ENCODE measurements at places on chromosomes 2 and 18. TPM values are rescaled to one million over a fixed set of nuclear protein-coding genes. Genes with fewer than 3 reads are reported as not detected.

GRCh38 chr2:203177361-203177760 is 61.5 kb upstream of the CYP20A1 start:
- DNase-seq = no peak
- no peak overlapping the region for H3K4me3 ChIP-seq
- no peaks in the 10 kb centered on the region for H3K36me3 ChIP-seq

- no peak overlapping the region for H3K27ac ChIP-seq
- H3K4me3 ChIP-seq = no peak overlapping the region
- H3K36me3 ChIP-seq = no peaks in the 10 kb centered on the region
Measured at GRCh38 chr2:19648583-19648982, 253.2 kb downstream of the TTC32 start.

DNA sequence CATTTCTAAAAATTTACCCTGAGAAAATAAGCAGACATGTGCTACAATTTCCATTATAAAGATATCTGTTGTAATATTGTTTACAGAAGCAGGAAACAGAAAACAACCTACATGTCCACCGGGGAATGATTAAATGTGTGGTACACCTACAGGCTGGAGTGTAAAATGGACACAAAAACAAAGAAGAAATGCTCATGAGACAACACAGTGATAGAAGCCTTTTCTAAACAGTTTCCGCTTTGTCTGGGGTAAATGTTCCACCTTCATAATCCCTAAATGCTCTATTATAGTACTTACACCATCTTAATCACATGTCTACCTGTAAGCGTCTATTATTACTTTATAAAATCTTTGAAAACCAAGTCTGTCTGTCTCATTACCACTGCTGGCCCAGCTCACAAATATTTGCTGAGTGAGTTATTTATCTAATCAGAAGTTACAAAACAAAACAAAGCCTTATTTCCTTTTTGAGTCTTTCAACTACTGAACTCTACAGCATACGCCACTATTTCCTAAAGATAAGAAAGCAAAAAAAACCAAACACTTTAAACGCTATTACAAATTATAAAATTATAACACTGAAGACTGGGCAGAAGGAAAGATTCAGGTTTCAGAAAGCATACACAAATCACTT is 95.3 kb downstream of the PIGN start:
- no peak for DNase-seq
- no peaks in the 10 kb centered on the region for H3K36me3 ChIP-seq
- H3K27ac ChIP-seq = no peak overlapping the region
- H3K4me1 ChIP-seq = no peaks in the 10 kb centered on the region

- no peak overlapping the region for H3K27ac ChIP-seq
- peaks cover 15% of the 10 kb centered on the region for H3K4me1 ChIP-seq
- no peaks in the 10 kb centered on the region for H3K27me3 ChIP-seq
- DNase-seq = peak; percentile 86
Measured at GRCh38 chr18:49898421-49898820, 85.1 kb upstream of the ACAA2 start.

DNA sequence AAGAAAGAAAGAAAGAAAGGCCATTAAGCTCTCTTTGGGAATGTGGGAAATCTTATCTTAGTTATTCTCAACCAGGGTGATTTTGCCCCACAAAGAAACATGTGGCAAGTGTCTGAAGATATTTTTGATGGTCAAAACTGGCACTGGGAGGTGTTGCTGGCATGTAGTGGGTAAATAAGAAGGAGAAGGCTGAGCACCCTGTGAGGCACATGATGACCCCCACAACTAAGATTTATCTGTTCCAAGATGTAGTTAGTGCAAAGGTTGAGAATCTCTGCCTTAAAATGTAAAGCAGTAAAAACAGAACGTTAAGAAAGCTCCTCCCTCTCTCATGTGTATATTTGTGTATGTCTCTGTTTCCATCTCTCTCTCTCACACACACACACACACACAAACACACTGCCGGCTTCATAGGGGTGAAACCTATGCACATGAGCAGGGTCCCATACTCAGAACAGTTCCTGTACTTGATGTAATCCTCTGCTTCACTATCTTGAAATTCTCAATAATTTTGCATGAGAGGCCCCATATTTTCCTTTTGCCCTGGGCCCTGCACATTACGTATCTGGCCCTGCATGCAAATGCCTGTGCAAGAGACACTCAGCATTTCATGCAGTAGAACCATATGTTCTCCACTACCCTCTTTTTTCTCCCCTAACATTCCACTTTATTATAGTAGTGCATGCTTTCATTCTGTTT is 94.3 kb downstream of the MREG start:
- no peaks in the 10 kb centered on the region for H3K27me3 ChIP-seq
- no peak for DNase-seq
- no peaks in the 10 kb centered on the region for H3K4me1 ChIP-seq
- H3K36me3 ChIP-seq = no peaks in the 10 kb centered on the region
- H3K4me3 ChIP-seq = no peak overlapping the region
- H3K27ac ChIP-seq = no peak overlapping the region

- H3K4me1 ChIP-seq = no peaks in the 10 kb centered on the region
- H3K4me3 ChIP-seq = no peak overlapping the region
- H3K36me3 ChIP-seq = no peaks in the 10 kb centered on the region
- H3K27ac ChIP-seq = no peak overlapping the region
Measured at GRCh38 chr18:23871410-23871809, 143.1 kb upstream of the TTC39C start.

- no peak overlapping the region for H3K27ac ChIP-seq
- H3K4me3 ChIP-seq = no peak overlapping the region
- DNase-seq = no peak
- no peaks in the 10 kb centered on the region for H3K4me1 ChIP-seq
Measured at GRCh38 chr18:31487246-31488015, 10.5 kb upstream of the DSG2 start.

DNA sequence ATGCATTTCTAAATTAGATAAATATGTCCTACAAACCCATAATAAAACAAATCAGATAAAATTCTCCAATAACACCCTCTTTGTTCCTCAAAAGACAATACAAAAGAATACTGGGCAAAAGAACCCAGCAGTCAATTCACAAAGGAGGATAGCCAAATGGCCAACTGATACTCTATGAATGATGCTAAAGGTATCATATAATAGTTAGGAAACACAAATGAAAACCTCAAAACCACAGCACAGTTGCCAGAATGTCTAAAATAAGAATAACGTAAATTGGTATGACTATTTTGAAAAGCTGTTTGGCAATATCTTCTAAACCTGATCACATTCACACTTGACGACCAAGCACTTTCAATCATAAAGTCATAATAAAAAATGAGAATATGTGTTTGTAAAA is 315.4 kb downstream of the CDH7 start:
- DNase-seq = no peak
- no peaks in the 10 kb centered on the region for H3K36me3 ChIP-seq
- no peak overlapping the region for H3K27ac ChIP-seq
- no peaks in the 10 kb centered on the region for H3K27me3 ChIP-seq
- H3K4me1 ChIP-seq = no peaks in the 10 kb centered on the region

DNA sequence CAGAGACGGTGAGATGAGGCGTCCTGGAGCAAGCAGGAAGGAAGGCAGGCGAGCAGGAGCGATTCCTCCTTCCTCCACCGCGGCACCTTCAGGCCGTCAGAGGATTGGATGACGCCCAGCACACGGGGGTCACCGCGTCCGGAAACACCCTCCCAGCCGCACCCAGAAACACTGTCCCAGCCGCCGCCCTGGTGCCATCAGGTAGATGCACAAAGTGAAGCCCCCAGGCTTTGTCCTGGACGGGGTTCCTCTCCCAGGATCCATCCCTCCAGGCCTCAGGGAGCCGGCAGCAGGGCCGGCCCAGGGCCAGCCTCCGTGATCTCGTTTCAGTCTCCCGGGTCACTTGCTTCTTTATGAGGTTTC is 31.5 kb downstream of the RTP5 start:
- H3K27me3 ChIP-seq = peaks cover 21% of the 10 kb centered on the region
- no peak for DNase-seq
- peaks cover 16% of the 10 kb centered on the region for H3K4me1 ChIP-seq
- H3K4me3 ChIP-seq = no peak overlapping the region

The LYG1 gene
- 0.53 TPM for total RNA-seq

GRCh38 chr2:229372207-229372606 is 101.1 kb upstream of the PID1 start:
- no peak overlapping the region for H3K27ac ChIP-seq
- no peak overlapping the region for H3K4me3 ChIP-seq
- H3K27me3 ChIP-seq = no peaks in the 10 kb centered on the region
- H3K36me3 ChIP-seq = peaks cover 3% of the 10 kb centered on the region
- H3K4me1 ChIP-seq = no peaks in the 10 kb centered on the region
- DNase-seq = no peak

DNA sequence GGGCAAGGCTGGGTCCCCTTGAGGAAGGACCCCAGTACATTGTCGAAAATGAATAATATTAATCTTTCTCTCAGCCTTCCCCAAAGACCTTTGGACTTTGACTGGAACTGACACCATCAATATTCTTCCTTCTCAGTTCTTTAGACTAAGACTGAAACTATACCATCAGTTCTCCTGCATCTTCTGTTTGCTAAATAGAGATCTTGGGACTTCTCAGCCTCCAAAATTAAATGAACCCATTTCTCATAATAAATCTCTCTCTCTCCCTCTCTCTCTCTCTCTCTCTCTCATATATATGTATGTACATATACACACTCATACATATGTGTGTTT is 39.7 kb upstream of the VRK2 start:
- H3K27me3 ChIP-seq = no peaks in the 10 kb centered on the region
- no peak for DNase-seq
- H3K4me1 ChIP-seq = no peaks in the 10 kb centered on the region
- H3K27ac ChIP-seq = no peak overlapping the region
- no peak overlapping the region for H3K4me3 ChIP-seq

The COLEC12 gene
- 2.0 TPM for total RNA-seq

DNA sequence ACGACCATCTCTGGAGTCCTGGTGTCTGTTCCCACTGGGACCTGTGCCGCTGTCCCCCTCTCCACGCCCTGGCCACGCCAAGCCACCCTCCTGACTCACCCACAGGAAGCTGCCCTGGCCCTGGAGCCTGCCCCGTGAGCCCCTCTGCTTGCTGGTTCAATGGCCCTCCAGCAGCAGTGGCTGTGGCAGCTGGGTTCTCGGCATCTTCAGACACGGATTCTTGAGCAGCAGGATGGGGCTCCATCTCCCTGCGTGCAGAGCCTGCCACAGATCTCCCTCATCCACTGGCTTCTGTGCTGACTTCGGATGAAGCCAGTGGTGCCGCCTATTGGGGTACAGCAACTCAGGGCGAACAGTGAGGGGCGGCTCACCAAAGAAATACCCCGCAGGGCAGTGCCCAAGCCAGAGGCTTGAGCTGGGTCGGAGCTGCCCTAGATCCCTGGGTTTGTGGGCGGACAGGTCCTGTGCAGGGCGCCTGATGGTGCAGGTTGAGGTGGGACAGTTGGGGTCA is 14.0 kb downstream of the CAPN10 start:
- H3K27me3 ChIP-seq = no peaks in the 10 kb centered on the region
- no peak overlapping the region for H3K27ac ChIP-seq
- H3K4me1 ChIP-seq = no peaks in the 10 kb centered on the region
- no peak for DNase-seq
- H3K36me3 ChIP-seq = no peaks in the 10 kb centered on the region
- H3K4me3 ChIP-seq = no peak overlapping the region

DNA sequence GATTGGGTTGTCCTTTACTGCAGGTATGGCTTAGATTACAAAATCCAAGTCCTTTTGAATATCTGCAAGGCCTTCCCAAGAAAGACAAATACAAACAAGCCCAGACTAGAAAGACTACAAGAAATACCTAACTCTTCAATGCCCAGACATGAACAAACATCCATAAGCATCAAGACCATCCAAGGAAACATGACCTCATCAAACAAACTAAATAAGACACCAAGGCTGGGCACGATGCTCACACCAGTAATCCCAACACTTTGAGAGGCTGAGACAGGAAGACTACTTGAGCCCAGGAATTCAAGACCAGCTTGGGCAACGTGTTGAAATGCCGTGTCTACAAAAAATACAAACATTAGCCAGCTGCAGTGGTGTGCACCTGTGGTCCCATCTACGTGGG is 31.7 kb downstream of the MAP4K3 start:
- H3K27me3 ChIP-seq = no peaks in the 10 kb centered on the region
- no peak overlapping the region for H3K27ac ChIP-seq
- no peak for DNase-seq
- no peak overlapping the region for H3K4me3 ChIP-seq
- peaks cover 19% of the 10 kb centered on the region for H3K4me1 ChIP-seq

The CAPN13 gene
- not detected for total RNA-seq

DNA sequence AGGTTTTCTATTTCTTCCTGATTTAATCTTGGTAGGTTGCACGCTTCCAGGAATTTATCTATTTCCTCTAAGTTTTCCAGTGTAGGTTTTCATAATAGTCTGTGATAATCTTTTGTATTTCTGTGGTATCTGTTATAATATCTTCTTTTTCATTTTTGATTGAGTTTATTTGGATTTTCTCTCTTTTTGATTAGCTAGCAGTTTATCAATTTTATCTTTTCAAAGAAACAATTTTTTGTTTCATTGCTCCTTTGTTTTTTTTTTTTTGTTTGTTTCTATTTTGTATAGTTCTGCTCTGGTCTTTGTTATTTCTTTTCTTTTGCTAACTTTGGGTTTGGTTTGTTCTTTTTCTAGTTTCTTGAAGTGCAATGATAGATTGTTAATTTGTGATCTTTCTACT is 51.3 kb downstream of the G6PC2 start:
- no peak overlapping the region for H3K4me3 ChIP-seq
- H3K27ac ChIP-seq = no peak overlapping the region
- no peaks in the 10 kb centered on the region for H3K36me3 ChIP-seq
- H3K4me1 ChIP-seq = no peaks in the 10 kb centered on the region
- no peak for DNase-seq
- H3K27me3 ChIP-seq = no peaks in the 10 kb centered on the region

DNA sequence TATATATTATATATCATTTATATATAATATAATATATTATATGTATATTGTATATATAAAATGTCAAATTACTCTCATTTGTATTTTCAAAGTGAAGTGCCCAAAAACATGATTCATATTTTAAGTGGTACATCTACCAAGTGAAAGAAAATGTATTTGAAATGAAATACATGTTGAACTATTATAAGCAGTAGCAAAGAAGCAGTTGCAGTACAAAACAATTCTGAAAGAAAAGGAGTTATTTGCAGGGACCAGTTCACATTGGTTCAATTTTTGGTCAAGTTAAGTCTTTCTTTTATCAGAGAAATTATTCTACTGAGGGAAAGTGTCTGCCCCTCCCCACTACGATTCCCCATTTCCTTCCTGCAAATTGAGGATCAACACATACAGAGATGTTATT is 51.9 kb downstream of the APLF start:
- H3K4me3 ChIP-seq = no peak overlapping the region
- no peaks in the 10 kb centered on the region for H3K4me1 ChIP-seq
- H3K36me3 ChIP-seq = no peaks in the 10 kb centered on the region
- no peak overlapping the region for H3K27ac ChIP-seq
- H3K27me3 ChIP-seq = no peaks in the 10 kb centered on the region

- no peaks in the 10 kb centered on the region for H3K4me1 ChIP-seq
- no peak overlapping the region for H3K4me3 ChIP-seq
- DNase-seq = no peak
- no peaks in the 10 kb centered on the region for H3K27me3 ChIP-seq
Measured at GRCh38 chr2:107325981-107326786, 440.2 kb upstream of the ST6GAL2 start.

DNA sequence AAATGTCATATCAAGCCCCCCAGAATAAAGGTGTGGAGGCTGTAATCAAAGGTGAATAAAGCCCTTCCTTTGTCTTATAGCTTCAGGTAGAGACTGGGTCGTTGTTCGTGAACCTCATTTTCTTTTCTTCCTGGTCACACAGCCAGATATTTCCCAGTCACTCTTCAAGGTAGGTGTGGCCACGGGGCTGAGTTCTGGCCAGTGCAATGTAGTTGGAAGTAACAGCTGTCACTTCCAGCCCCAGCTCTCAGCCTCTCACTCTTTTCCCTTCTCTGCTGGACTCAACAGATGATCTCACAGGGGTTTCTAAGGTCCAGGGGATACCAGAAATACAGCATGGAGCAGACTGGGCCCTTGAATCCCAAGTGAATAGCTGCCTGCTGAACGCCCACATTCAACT is 15.8 kb upstream of the TRPM8 start:
- peaks cover 51% of the 10 kb centered on the region for H3K27me3 ChIP-seq
- H3K4me1 ChIP-seq = no peaks in the 10 kb centered on the region
